ENCODE measurements at places on chromosomes 6 and 20.

- ATAC-seq, result no peak
These were observed 96.3 kb upstream of the NEDD9 start for GRCh38 chr6:11328613-11329247.

DNA sequence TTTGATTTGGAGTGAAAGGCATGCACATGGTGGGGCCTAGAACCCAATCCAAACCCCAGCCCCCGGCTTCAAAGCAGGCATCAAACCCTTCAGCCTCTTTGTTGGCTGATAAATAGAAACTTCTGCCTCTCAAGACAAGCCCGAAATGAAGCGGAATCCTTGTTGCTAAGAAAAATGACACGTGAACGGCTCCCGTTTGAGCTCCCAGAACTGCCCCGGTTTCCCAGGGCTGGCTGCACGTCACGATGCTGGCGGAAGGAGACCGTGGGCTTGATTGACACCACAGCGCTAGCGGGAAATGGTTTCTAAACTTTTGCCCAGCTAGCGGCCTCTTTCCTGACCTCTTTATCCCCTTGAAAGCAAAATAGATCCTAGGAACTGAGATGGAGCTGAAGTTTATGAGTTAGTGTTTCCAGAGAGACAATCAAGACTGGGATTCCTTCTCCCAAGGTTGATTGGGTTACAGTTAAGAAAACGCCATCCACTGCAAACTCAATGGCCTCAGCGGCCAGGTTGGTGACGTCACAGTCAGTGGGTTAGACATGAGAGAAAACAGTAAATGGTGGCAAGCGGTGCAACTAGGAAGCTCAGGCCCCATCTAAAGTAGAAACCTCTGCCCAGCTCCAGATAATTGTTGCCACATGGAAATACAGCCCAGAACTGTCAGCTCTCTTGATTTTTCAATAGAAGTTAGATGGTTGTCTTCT lies 117.0 kb downstream of the ANKRD60 start:
- ATAC-seq, result no peak

GRCh38 chr6:161215193-161215592 lies 58.7 kb downstream of the AGPAT4 start:
- ATAC-seq, result no peak

- ATAC-seq, result no peak
These were observed 106.6 kb downstream of the TAF4 start for GRCh38 chr20:61958773-61959700.

DNA sequence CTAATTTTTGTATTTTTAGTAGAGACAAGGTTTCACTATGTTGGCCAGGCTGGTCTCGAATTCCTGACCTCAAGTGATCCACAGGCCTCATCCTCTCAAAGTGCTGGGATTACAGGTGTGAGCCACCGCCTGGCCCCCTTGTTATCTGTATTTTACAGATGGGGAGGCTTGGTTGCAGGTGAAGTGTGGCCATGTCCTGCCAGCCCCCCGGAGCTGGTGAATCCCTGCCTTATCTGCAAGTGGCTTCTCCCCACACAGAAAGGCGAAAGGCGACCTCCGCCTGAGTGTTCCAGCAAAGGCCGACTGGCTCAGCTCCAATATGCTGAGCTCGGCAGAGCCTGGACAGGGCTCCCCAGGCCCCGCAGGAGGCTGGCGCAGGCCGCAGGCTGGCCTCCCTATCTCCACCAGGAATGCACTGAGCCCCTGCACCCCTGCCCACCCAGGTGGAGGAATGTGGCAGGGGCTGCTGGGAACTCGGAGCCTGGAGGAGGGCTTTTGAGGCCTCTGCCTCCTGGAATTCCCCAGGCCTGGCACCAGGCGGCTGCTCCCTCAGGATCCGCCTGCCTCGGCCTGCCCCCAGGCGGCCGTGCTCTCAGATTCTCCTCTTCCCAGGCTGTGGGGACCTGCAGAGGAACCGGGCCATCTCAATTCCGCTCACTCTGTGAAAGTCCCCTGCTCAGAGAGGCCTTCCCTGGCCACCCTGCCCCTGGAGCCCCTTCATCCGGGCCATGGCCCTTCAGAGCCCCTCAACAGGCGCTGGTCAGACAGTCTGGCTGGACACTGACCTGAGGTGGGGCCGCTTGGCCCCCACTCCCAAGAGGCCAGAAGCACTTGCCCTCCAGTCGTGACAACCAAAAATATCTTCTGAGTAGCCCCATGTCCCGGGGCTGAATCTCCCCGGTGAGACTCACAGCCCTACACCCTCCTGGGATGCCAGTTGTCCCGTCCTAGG lies 9.3 kb upstream of the LAMA5 start:
- no peak for ATAC-seq

GRCh38 chr20:25643716-25644115 lies 19.9 kb upstream of the NANP start:
- ATAC-seq, result no peak

- no peak for ATAC-seq
These were observed 283.9 kb downstream of the SMOC2 start for GRCh38 chr6:168724669-168725570.

DNA sequence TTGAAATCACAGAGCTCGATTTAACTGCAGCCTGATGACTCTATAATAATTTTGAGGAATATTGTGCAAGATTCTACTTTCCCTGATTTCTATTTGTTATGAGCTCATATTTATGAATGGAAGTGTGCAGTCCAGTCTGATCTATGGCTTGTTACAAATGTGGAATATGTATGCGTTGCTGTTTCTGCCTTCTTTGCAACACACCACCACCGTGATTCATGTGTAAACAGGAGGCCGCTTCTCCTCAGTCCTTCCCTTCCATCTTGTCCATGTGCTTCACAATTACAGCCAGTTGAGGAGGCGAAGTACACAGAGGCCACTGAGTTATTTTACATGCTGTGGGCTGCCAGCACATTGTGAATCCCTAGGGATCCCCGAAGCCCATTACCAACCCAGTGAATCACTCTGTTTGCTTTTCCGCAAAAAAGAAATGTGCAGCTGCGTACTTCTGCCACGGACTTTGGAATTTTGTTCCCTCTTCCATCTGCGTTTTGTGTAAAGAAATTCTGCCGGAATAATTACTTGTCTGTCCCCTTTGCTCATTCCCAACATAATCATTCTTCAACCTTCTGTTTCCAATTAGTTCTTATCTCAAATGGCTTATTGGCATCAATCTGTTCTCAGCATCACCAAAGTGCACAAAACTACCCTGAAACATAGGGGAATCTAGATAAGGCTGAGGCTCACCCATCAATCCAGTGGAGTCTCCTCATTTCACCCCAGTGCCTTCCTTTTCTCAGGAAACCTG lies 551.6 kb upstream of the CITED2 start:
- no peak for ATAC-seq

DNA sequence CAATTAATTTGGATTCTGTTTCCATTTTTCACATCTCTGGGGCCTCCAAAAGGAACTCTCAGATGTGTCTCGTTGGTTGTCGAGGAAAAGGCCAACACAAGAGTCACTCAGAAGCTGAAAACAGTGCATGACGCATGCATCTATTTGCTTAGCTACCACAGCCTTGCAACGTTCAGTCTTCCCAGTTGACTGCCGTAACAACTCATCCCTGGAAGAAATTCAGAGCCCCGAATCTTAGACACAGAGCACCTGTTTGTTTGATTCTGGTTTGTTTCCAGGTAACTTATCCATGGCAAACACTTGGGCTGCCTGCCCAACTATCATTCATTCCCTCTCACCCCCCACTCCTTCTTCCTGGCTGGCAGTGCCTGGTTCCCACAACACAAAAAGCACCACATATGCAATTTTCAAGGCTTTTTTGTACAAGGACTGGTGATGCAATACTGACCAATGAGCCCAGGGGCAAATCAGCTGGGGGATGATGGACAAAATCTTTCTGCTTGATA lies 60.5 kb downstream of the ZMYND8 start:
- no peak for ATAC-seq

- no peak for ATAC-seq
These were observed 756 bp downstream of the MTG2 start for GRCh38 chr20:62183426-62184142.

DNA sequence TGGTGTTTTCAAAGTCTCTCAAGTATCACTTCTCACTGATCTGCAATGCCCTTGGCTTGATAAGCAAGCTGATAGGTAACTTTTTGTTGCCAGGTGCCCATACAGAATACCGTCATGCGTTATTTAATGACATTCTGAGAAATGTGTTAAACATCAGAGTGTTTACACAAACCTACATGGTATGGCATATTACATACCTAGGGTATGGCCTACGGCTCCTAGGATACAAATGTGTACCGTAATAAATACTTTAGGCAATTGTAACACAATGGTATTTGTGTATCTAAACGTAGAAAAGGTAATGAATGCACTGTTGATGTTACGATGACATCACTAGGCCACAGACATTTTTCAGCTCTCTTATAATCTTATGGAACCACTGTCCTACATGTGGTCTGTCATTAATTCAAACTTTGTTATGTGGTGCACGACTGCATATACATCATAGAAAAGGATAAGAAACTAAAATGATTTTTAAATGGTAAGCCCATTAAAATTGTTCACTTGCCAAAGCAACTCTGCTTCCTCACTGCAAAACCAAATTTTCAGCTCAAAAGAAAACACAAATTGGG lies 35.7 kb downstream of the CSNK2A1 start:
- ATAC-seq, result no peak

DNA sequence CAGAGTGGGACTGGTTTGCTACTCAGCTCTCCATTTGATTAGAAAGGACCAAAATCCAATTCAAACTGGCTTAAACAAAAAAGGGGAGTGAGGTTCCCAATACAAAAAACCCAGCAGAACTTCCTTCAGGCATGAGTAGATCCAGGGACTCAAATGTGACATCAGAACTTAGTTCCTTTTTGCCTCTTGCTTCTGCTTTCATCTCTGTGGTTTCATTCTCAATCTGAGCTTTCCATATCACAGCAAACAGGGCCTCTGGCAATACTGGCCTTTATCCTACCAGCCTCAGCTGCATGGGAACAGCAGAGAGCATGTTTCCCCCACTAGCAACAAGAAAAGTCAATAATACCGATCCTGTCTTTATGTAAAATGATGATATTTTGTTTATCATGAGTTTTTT lies 28.6 kb upstream of the PRELID3B start:
- ATAC-seq, result no peak

- no peak for ATAC-seq
These were observed 30.1 kb downstream of the ARFGEF2 start for GRCh38 chr20:48951646-48952045.

GRCh38 chr6:89554106-89554505 lies 84.4 kb downstream of the LYRM2 start:
- ATAC-seq, result no peak

DNA sequence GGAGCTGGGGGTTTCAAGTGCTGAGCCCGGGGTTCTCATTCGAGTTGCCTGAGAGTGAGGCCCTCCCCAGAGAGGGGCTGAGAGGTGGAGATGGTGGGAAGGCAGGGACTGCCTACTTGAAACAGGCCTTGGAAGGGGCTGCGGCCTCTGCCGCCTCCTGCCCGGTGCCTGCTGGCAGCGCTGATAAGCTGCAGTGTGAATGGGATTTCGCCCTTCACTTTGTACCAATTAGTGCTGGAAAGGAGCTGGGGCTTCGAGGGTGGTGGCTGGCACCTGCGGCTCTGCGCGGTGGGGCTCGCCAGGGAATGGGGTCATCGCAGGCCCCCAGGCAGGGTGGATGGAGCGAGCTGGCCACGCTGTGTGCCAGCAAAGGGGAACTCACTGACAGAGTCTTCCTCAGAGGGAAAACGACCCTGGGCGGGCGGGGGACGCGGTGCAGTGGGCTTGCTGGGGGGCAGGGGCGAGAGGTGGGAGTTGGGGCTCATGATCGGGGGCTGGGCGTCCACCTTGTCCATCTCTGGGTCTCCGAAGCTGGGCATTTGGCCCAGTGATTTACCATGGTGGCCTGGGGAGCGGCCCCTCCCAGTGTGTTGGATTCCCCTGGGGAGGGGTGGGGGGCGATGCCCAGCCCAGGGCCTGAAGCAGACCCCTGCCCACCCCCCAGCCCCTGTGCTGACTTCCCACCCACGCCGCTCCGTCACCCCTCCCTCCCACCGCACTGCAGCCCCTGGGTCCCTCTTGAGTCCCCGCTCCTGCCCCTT lies 22.9 kb downstream of the COL20A1 start:
- ATAC-seq, result no peak

DNA sequence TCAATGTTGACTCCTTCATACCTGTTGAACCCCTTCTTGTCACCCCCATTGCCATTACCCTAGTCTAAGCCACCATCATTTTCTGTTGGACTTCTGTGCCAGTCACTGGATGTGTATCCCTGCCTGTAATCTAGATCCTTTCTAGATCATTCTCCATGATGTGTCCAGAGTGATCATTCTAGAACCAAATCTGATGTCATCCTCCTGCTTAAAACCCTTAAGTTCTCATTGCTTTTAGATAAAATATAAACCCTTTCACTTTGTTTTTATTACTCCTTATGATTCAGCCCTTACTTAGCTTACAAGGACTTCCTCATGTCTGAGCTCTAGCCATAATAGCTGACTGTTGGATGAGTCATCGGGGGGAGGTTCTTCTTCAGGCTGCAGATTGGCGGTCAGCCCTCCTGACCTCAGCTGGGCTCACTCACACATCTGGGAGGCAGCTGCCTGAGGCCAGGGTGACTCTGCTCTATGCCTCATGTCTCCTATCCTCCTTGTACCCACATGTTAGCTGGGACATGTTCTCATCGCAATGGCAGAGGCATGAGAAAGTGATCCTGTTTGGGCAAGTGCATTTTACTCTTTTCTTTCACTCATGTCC lies 287.6 kb downstream of the ESR1 start:
- peak; percentile 86 for ATAC-seq

- no peak for ATAC-seq
These were observed 555.5 kb upstream of the MARCKS start for GRCh38 chr6:113301651-113302050.

DNA sequence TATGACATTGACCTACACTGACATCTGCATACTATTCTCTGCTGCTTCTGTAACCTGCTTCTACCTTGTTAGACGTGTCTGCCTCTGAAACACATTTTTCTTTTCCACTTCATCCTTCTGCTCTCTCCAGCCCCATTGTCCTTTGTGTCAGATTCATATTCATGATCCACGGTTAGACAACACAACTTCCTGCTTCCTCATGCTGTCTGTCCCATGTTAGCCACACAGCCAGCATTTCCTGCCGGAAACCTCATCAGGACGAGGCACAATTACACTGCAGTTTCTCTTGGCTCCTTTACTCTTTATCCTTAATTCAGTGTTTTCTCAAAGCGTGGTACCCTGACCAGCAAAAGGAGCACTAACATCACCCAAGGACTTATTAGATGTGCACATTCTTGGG lies 150.2 kb downstream of the TBC1D7 start:
- no peak for ATAC-seq

DNA sequence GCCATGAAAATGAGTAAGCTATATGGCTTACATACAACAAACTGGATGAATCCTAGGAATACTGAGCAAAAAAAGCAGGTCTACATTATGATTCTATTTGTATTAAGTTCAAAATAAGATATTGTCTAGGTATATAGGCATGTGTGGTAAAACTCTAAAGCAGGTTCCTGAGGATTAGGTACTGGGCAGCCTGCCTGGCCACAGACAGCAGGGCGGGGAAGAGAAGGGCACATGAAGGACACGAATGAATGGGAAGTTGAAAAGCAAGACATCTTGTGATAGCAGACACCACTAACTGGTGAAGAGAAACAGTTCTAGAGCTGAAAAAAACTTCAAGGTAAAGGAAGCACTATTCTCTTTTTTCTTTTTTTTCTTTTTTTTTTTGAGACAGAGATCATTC lies 72.6 kb upstream of the SLC4A11 start:
- ATAC-seq, result no peak

GRCh38 chr6:4574007-4574406 lies 202.2 kb upstream of the CDYL start:
- no peak for ATAC-seq
